Astrocyte of the spinal cord (primary cell): ENCODE measurements at places on chromosomes 6 and 20.
A peak's percentile ranks its signal among the peaks of the same experiment; 100 is the strongest.

DNA sequence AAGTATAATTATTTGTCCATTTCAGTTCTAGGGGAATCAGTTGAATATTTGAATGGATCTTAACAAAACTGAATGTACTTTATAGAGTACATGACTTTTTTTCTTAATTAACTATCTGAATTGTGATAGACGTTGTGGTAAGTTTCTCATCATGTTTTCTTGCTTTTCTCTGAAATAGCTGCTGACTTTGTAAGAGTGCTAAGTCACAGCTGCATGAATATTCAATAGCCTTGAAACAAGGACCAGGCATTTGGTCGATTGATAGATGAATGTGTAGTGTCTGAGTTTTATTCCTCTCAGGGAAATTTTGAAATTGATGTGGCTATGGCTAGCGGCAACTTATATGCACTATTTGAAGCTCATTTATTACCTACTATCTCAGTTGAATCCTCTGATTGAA lies 56.0 kb downstream of the ADGRB3 start:
- DNase-seq = no peak

DNA sequence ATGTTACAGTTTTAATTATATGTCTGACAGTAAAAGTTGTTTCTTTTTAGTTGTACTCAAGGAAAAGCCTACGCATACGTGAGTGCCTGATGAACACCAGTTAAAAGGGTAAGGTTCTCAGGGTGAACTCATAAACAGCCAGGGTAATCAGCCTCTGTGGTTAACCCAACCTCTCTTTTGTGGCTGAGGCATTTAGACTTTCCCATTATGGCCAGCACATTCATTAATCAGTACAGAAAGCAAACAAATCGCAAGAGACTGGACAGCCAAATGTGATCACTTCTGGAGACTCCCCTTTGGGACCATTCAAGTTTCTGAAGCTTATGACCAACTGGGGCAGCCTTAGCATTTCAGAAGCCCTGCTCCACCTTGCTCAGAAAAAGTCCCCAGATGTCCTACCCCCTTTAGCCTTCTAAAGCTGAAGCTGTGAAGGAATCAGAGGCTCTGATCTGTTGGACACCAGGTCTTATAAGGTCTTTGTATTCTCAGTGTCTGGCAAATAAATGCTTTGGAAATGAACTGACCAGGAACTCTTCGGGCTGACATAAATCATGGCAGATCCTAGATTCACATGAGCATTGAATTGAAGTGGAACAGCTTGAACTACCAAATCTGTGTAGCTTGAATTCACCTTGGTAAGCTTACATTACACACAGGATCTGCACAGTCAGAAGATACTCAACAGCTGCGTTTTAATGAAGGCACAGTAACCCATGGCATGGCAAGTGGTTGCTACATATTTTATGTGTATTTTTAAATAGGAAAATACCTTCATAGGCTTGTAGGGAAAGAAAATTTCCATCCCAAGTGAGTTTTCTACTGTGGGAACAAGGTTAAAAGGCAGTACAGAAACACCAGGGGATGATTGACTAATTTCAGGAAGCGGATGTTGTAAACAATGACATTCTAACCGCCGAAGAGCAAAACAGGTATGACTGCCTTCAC lies 18.7 kb downstream of the IL20RA start:
- no peak for DNase-seq

DNA sequence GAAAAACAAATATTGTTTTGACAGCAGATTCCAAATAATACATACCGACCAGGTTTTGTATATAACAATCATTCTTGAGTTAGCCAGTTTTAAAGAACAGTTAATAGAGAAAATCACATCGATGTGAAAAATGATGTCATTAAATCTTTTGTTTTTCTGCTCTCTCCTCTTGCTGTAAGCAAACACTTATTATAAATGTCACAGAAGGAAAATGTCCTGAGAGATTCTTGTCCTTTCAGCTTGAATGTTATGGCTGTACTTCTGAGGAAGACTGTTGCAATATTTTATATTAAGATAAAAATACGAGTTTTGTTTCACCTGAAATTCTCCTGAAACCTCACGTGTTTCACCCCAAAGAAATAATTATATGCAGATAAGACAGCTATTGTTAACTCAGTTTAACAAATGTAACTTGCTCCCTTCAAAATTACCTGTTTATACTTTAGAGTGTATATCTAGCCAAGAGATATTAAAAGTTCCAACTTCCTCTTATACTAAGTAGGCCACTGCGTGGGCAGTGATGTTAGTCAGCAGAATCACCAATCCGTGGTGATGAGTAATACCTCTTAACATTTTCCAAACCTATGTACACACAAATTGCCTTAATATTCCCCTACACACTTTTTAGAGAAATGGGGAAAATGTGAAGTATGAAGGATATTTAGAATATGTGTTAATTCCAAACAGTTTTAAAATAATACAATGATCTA lies 1111.4 kb upstream of the CITED2 start:
- peak; percentile 92 for DNase-seq

- DNase-seq = no peak
Observed at GRCh38 chr6:25675167-25675566, 23.2 kb downstream of the SCGN start.

- no peak for DNase-seq
Observed at GRCh38 chr6:139829576-139829975, 455.1 kb upstream of the CITED2 start.

- DNase-seq = peak; percentile 32
Observed at GRCh38 chr6:51513891-51514747, 573.3 kb downstream of the PKHD1 start.

DNA sequence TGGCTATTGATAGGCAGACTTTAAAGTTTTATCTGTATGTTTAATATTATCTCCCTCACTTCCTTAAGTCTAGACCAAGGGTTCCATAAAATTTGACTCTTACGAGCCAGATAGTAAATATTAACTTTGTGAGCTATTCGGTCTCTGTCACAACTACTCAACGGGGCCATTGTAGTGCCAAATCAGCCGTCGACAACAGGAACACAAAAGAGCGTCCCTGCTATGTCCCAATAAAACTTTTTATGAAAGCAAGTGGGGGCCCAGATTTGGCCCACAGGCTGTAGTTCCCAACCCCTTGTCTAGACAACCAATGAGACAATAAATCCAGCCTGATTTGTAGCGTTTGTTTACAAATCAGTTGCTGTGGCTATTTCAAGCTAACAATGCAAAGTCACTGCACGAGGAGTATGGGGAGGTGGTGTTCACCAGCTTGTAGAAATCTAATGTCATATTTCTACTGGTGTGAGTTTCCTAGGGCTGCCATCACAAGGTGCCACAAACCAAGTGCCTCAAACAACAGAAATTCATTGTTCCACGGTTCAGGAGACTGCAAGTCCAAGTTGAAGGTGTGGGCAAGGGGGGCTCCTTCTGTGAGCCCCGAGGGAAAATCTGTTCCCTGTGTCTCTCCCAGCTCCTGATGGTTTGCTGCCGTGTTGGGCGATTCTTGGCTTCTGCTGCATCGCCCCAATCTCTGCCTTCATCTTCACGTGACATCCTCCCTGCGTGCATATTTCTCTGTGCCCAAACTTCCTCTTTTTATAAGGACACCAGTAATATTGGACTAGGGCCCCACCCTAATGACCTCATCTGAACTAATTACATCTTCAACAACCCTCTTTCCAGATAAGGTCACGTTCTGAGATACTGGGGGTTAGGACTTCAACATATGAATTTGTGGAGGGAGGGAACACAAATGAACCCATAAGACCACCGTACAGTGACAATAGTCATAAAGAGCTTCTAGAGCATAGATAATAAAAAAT lies 356.0 kb upstream of the JARID2 start:
- DNase-seq = no peak

GRCh38 chr6:134809130-134809529 lies 140.8 kb downstream of the ALDH8A1 start:
- peak; percentile 33 for DNase-seq

- no peak for DNase-seq
Observed at GRCh38 chr20:63552481-63553249, 1.3 kb upstream of the FNDC11 start.

- no peak for DNase-seq
Observed at GRCh38 chr6:100724696-100725095, 156.4 kb downstream of the ASCC3 start.

- DNase-seq = no peak
Observed at GRCh38 chr20:62792940-62793756, 3.1 kb upstream of the MRGBP start.

DNA sequence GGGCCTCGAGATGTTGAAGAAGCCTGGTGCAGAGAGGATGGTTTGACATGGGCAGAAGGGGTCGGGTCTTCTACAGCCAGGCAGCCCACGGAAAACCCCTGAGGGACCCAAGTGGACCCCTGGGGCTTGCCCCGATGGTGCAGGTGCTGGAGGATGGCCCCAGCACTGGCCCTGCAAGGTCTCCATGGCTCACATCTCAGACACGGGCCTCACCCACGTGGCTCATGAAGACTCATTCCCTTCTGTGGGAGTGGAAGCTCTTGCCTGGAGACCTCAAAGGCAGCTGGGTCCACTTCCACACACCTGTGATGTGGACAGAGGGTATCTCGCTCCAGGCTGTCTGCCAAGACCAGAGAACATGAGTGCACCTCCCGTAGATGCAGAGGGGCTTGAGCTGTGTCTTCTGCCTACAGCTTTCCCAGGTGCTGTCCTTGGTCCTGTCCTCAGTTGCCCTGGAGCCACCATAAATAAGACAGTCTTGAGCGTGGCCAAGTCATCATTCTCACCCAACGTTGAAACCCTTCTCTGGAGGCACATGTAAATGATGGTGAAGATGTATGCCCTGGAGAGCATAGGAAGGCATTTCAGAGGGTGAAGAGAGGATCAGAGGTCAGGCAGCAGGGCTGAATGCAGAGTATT lies 108.0 kb downstream of the SYNDIG1 start:
- no peak for DNase-seq

DNA sequence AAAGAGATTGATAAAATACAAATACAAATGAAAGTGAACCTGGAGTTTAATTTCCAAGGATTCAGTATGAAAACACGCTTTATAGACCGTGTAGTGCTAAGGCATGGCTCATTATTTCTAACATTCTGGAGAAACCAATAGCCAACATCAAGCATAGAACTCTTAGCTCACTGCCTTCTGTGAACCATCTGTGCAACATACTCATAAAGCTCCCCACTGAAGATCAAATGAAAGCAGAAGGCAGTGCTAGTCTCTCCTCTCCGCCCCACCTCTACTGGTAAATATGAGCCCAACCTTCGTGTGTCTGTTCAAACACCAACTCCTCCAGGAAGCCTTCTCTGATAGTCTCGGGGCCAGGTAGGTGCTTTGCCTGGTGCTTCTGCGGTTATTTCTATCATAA lies 153.6 kb downstream of the IPCEF1 start:
- DNase-seq = no peak

- DNase-seq = no peak
Observed at GRCh38 chr20:52837378-52837777, 134.8 kb upstream of the TSHZ2 start.

GRCh38 chr6:135052939-135053338 lies 1.7 kb downstream of the HBS1L start:
- no peak for DNase-seq

DNA sequence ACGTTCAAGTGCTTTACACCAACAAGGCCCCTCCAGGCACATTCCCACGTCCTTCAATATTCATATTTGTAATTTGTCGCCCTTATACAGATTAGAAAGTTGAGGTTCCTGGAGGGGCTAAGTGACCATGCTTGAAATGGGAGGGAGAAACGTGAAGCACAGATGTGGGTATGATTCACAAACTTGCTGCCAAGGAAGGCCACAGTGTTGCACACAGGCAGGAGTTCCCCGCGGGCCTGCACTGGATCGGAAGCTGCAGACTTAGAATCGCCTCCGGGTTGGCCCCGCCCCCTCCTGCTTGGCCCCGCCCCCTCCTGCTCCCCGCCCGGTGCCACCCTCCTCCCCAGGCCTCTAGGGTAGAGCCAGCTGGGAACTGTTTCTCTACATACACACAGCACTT lies 58.2 kb upstream of the QKI start:
- DNase-seq = peak; percentile 77

GRCh38 chr20:38197619-38198018 lies 32.5 kb upstream of the TGM2 start:
- no peak for DNase-seq

DNA sequence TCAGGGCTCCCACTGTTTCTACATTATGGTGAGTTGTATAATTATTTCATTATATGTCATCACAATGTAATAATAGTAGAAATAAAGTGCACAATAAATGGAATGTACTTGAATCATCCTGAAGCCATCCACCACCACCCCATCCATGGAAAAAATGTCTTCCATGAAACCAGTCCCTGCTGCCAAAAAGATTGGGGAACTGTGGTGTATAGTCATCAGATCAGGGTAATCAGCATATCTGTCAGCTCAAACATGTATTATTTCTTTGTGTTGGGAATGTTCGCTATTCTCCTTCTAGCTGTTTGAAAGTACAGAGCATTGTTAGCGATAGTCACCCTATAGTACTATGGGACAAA lies 33.8 kb upstream of the SLC22A23 start:
- no peak for DNase-seq

DNA sequence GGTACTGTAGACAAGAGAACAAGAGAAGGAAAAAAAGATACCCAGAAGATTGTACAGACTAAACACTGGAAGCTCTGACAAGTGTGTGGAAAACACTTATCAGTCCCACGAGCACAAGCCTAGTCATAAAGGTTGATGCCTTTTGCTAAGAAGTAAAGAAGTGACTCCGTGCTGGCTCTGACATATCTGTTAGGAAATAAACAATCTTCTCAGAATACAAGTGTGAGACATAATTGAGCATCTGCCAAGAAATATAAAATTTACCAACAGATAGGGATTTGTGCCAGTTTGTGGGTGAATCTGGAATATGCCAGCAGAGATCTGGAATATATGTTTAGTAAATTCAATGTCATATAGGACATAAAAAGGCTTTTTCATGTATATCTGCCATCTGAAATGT lies 258.7 kb upstream of the RNF217 start:
- no peak for DNase-seq

GRCh38 chr20:4082406-4083097 lies 67.2 kb upstream of the RNF24 start:
- DNase-seq = peak; percentile 80

DNA sequence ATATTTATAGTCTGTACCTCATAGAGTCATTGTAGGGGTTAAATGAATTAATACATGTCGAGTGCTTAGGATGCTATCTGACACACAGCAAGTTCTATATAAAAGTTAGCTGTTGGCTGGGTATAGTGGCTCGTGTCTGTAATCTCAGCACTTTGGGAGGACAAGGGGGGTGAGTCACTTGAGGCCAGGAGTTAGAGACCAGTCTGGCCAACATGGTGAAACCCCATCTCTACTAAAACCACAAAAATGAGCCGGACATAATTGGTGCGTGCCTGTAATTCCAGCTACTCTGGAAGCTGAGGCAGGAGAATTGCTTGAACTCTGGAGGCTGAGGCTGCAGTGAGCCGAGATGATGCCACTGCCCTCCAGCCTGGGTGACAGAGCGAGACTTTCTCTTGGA lies 222.9 kb downstream of the UBE3D start:
- peak; percentile 81 for DNase-seq

GRCh38 chr6:20415712-20416454 lies 14.2 kb downstream of the E2F3 start:
- no peak for DNase-seq

GRCh38 chr6:136527831-136528230 lies 22.4 kb downstream of the MAP7 start:
- no peak for DNase-seq

- peak; percentile 93 for DNase-seq
Observed at GRCh38 chr6:46993846-46994245, 48.3 kb downstream of the ADGRF1 start.

- DNase-seq = no peak
Observed at GRCh38 chr6:98014442-98015201, 731.6 kb upstream of the MMS22L start.
